ENCODE measurements at places on chromosomes 16 and 17.

- no peak for DNase-seq
Observed at GRCh38 chr16:71293919-71294318, 4.7 kb upstream of the CMTR2 start.

DNA sequence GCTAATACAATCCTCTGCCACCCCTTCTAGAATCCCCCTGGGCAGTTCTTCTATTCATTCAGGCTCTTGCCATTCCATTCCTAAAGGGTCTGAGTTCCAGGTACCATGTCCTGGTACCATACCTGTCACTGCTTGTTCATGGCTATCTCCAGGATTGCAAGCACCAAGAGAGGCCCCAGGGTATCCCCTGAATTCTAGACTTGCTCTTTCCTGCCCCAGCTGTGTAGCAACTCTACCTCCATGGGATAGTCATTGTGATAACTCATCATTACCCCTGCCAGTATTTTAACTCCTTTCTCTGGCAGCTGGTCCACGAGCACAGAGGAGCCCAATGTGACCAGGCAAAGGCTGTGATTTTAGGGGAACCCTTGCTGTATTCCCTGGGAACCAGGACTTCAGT lies 143.7 kb upstream of the CDH5 start:
- DNase-seq, result no peak

DNA sequence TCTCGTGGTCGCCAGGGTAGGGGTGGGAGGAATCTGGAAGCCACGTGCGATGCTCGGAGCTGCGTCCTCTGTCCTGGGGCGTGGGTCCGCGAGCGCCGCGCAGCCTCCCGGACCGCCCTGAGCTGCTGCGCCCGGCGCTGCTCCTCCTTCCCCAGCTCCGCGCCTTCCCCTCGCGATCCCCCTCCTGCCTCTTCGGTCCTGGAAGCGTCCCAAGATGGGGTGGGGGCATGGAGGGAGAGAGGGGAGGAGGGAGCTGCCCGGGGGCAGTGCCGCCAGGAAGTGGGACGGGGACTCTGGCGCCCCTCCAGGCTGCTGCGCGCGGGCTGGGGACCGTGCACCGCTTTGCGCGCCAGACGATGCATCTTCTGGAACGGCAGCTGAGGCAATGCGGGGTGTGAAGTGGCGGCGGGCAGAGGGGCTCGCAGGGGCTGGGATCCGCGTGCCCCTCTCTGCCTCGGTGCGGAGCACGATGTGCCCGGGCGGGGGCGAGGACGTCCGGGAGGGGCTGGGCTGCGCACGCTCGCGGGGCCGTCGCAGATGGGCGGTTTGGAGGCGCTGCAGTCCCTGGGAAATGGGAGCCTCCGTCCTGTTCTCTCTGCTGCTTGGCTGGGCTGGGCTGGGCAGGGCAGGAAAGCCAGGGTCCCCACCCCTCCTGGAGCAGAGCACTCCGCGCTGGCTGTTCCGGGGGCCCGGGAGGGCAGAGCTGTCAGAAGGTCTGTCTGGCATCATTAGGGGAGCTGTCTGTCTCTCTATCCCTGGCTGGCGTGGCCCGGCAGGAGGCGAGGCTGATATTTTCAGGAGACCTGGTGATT lies 388.0 kb downstream of the SEC14L1 start:
- DNase-seq, result peak; percentile 67

GRCh38 chr17:7636163-7636562 lies 6.2 kb downstream of the SHBG start:
- DNase-seq, result no peak

- no peak for DNase-seq
Observed at GRCh38 chr16:71703333-71703732, 21.2 kb downstream of the PHLPP2 start.

DNA sequence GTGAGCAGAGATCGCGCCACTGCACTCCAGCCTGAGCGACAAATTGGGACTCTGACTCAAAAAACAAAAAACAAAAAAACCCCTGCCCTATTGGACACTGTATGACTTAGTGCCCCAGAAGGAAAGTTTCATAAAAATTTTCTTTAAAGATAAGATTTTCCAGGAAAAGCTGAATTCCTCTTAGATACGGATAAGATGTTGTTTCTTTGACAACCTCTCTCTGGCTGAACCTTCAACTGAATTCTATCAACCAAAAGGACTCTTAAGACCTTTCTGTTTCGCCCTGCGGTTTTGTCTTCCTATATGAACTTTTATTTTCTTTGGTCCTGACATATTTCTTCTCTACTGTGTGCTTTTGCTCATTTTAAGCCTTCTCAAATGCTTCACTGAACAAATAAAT lies 35.8 kb downstream of the CPPED1 start:
- no peak for DNase-seq

DNA sequence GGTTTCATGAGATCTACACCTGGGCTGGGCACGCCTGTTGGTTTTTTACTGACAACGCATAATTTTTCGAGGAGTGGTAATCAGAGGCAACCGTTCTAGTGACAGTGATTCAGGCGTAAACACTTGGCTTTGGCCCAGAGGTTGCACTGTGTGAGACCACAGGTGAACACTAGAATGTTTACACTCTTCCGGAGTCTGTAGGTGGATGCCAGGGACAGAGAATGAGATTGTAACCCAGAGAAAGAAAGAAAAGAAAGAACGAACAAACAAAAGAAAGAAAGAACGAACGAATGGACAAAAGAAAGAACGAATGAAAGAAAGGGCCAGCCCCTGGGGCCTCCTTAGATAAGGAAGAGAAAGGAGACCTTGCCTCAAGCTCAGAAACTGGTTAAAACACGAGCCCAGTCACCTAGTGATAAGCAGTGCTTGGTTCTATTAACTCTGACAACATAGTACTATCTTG lies 113.2 kb downstream of the PRKCB start:
- no peak for DNase-seq

GRCh38 chr16:11992008-11992584 lies 15.6 kb downstream of the SNX29 start:
- DNase-seq, result no peak

GRCh38 chr17:35559495-35560210 lies 966 bp downstream of the SLFN14 start:
- no peak for DNase-seq

- DNase-seq, result no peak
Observed at GRCh38 chr16:12097523-12098428, 121.2 kb downstream of the SNX29 start.

- no peak for DNase-seq
Observed at GRCh38 chr16:22915003-22915402, 101.0 kb downstream of the HS3ST2 start.

DNA sequence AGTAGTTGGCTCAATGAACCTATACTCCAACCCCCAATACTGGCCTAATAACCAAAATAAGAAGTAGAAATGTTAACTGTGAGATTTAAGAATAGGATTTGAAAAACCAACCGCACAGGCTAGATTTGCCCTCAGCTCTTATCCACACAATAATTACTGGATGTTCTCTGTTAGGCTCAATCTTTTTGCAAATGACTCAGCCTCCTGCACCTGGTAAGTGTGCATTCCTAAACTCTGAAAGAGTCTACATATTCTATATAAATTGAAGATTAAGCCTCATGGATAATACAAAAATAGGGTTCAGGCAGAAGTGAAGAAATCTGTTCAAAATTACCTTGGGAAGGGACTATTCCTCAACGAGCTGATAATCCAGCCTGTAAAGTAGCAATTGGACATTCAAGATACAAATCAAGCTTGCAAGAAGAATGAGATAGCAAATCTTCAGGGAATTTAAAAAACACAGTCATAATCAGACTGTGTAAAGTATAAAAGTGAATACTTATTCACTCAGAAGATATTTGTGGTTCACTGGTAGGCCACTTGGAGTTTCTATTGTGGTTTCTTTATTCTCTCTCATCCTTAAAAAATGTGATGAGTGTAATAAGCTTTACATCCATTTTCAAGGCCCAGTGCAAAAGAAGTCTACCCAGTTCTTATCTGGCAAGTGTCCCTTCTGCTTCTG lies 931.9 kb upstream of the SOX9 start:
- DNase-seq, result no peak

DNA sequence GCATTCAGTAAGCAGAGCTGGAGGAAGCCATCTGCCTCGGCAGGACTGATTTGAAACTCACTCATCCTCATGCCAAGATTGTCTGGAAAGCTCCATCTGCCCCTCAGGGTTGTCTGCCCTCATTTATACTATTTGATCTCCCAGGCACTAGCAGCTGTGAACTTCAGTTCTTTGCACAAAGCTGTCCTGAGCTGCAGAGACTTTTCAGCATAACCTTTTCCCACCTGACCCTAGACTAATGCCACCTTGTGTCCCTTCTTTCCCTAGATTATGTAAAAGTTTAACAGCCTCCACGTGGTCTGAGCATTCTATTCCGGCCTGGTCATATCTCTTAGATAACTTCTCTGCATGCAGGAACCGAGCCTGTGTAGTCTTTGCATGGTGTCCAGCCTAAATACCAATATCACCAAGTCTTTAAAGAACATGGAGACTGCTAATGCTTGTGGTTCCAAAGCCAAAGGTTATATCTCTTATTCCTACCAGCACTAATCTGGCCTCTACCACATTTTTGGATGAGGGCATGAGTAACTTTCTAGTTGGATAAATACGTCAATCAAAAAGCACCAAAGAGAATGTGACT lies 29.1 kb downstream of the STAT5A start:
- peak; percentile 74 for DNase-seq

DNA sequence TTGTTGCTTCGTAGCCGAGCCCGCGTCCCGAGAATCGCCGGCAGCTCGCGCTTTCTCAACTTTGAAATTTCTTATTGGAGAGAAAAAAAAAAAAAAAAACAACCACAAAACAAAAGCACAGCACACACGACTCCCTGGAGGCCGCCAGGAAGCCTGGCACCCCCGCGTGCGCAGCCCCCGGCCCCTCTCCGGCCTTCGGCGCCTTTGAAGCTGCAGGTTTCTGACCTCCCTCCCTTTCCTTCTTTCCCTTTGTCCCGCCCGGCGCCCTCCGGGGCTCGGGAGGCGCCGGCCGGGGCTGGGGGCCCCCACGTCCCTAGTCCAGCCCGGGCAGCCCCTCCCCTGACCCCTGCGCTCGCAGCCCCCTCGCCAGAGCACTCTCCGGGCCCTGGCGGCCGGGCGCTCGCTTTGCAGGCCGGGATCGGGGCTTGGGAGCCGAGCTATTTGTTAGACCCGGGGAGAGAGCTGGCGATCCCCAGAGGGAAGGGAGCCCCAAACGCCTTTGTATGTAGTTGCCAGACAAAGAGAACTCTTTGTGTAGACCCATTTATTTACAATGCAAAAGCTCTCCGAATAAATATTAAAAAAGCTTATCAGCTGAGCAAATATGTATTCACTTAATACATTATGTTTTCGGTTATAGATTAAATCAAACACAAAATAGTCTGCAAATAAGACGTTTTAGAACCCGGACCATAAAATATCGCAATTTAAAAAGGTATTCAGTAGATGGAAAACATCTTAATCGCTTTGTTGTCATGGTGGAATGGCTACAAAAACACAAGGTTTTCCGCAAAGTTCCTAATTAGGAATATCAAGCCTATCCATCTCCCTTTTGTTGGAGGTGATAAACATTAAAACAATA lies 2.3 kb downstream of the BAHCC1 start:
- DNase-seq, result no peak

DNA sequence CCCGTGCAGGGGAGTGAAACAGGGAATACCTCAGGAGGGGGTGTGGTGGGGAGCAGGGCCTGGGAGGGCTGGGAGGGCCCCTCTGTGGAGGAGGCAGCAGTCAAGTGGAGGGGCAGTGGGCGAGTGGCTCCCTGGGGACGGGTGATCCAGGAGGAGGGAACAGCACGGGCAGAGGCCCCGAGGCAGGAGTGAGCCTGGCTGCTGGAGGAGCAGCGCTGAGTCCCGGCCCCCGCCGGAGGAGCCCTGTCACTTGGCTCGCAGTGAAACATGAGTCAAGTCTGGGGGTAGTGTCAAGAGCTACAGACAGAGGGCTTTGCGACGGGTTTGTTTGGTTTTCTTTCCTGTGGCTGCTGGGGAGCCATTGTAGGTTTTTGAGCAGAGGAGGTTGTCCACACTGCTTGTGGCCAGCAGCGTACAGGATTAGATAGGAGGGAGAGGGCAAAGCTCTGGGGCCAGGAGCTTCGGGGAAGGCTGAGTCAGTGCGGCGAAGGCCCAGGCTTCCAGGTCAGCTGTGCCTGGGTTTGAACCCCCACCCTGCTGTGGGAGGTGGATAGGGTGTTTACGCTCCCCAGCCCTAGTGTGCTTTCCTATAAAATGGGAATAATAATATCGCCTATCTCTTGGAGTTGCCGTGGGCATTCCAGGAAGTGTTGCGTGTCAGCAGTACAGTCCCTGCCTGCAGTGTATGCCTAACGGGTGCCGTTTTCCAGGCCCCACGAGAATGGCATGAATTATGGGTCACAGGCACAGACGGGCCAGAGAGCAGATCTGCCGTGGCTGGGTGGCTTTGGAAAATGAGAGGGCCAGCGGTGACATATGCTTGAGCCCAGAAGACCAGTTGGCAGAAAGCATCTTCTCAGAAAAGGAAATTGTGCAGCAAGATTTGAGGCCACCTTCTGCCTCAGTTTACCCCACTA lies 115.9 kb upstream of the CIBAR2 start:
- no peak for DNase-seq

GRCh38 chr16:75011634-75012307 lies 12.9 kb downstream of the ZNRF1 start:
- no peak for DNase-seq

Measured in cerebellum (tissue), 4 donors.